ENCODE measurements at places on chromosomes 3 and 15. TPM values are rescaled to one million over a fixed set of nuclear protein-coding genes. Genes with fewer than 3 reads are reported as not detected.

Gene SPSB4
- 25.9 TPM for total RNA-seq

Gene IQCF5
- total RNA-seq = not detected

Gene MYL3
- total RNA-seq = not detected

Gene GABRB3
- total RNA-seq = 119 TPM

Gene AHSG
- total RNA-seq = not detected

Gene C3orf52
- total RNA-seq = 16.6 TPM

Gene ALDH1A2
- total RNA-seq = not detected

Gene IL17RD
- 79.6 TPM for total RNA-seq

Gene MAP2K1
- total RNA-seq = 68.5 TPM

Gene ANKRD34C
- not detected for total RNA-seq

Gene HTR3C
- not detected for total RNA-seq

Gene ASB14
- total RNA-seq = not detected

Gene ZNF80
- not detected for total RNA-seq

Gene RARB
- total RNA-seq = 0.14 TPM

Gene LRRC2
- 7.1 TPM for total RNA-seq

DNA sequence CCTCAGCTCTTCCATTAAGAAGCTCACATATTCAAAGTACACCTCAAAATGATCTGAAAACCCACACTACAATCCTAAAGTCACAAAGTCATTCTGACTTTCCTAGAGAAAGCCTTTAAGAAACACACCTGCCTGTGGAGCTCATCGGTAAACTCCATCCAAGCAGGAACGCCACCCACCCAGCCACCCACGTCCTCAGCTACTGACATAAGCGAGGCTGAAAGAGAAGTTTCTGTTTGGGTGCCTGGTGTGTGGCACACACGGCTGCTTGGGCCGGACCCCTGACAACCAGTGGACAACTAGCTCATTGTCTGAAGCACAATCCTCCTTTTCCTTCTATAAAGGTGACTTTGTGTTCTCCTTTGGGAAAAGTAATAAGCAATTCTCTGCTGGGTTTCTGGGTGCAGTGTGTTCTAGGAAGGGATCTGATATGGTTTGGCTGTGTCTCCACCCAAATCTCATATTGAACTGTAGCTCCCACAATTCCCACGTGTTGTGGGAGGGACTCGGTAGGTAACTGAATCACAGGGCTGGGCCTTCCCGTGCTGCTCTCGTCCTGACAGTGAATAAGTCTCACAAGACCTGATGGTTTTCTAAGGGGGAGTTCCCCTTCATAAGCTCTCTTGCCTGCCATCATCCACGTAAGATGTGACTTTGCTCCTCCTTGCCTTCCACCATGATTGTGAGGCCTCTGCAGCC lies 26.1 kb downstream of the FAM174B start:
- H3K4me3 ChIP-seq = no peak overlapping the region
- no peaks in the 10 kb centered on the region for H3K4me1 ChIP-seq
- no peak for DNase-seq
- no peaks in the 10 kb centered on the region for H3K36me3 ChIP-seq

DNA sequence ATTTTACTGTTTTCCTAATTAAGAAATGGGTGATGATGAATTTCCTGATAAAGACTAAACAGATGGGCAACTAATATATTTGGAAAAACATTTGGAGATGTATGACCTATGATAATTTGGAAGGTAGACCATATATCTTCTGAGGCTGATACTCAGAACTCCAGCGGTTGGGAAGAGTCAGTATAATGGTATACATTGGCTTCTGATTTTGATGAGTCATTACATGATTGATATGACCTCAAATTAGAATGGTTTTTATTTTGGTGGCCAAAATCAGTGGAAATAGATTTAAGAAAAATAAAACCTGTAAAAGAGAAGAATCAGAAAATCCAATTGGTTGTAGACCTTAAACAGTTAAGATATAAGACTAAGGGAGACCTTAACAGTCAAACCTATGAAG lies 496.4 kb upstream of the ALCAM start:
- no peak for DNase-seq
- H3K36me3 ChIP-seq = no peaks in the 10 kb centered on the region
- H3K27me3 ChIP-seq = no peaks in the 10 kb centered on the region

GRCh38 chr15:84818261-84819131 lies 1.3 kb downstream of the ALPK3 start:
- H3K4me1 ChIP-seq = peaks cover 22% of the 10 kb centered on the region
- no peaks in the 10 kb centered on the region for H3K36me3 ChIP-seq
- DNase-seq = peak; percentile 82
- peak overlapping the region; percentile 52 for H3K4me3 ChIP-seq
- H3K27ac ChIP-seq = peak overlapping the region; percentile 34

GRCh38 chr15:51390241-51390965 lies 48.9 kb downstream of the GLDN start:
- H3K36me3 ChIP-seq = no peaks in the 10 kb centered on the region
- no peak overlapping the region for H3K27ac ChIP-seq
- no peaks in the 10 kb centered on the region for H3K27me3 ChIP-seq
- H3K4me1 ChIP-seq = peaks cover 23% of the 10 kb centered on the region
- DNase-seq = no peak

DNA sequence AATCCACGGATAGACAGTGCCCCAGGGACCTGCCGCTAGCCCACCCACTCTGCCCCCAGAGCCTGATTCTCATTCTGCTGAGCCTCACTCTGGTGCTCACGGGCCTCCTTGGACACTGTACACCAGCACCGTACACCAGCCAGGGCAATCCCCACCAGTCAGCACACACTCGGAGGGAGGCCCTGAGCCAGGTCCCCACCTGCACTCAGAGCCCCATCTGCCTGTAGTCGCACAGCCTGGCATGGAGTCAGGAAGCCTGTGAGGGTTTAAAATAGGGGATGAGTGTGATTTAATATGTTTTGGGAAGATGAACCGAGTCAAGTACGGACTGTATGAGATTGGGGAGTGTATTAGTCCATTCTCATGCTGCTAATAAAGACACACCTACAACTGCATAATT lies 223.0 kb downstream of the SLCO3A1 start:
- H3K4me3 ChIP-seq = no peak overlapping the region
- no peaks in the 10 kb centered on the region for H3K36me3 ChIP-seq
- DNase-seq = no peak
- no peak overlapping the region for H3K27ac ChIP-seq
- no peaks in the 10 kb centered on the region for H3K4me1 ChIP-seq

DNA sequence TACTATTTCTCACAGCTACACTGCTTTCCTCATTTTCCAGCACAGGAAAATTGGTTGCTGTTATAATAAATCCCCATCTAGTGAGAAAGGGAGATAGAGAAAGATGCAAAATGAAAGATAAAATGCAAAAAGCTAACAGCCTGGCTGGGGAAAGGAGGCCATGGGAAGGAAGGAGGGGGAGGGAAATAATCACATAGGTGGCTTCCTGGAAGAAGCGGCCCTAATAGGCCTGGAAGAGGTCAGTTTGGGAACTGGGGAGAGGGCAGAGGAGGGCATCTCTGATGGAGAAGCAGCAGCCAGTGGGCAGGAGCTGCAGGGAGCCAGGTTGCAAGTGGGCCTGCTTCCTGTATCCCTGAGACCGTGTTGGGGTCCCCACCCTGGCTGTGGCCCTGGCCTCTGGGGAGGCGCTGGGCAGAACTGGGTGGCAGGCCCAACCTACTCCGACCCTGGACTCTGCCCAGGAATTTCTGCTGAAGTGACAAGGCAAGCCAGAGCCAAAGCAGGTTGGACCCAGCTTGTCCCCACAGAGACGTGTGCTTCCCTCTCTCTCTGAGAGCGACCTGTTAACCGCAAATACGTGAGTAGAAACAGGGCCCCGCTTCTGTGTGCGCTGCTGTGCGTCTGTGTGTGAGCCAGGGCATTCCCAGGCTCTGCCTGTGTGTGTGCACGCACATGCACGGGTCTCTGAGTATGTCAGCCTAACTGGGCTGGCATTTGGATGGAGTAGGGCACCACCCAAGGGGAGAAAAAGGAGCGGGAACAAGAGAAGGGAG lies 1.9 kb downstream of the SLC28A1 start:
- no peak for DNase-seq
- H3K27ac ChIP-seq = no peak overlapping the region
- H3K27me3 ChIP-seq = no peaks in the 10 kb centered on the region
- H3K4me3 ChIP-seq = no peak overlapping the region
- no peaks in the 10 kb centered on the region for H3K36me3 ChIP-seq
- no peaks in the 10 kb centered on the region for H3K4me1 ChIP-seq

DNA sequence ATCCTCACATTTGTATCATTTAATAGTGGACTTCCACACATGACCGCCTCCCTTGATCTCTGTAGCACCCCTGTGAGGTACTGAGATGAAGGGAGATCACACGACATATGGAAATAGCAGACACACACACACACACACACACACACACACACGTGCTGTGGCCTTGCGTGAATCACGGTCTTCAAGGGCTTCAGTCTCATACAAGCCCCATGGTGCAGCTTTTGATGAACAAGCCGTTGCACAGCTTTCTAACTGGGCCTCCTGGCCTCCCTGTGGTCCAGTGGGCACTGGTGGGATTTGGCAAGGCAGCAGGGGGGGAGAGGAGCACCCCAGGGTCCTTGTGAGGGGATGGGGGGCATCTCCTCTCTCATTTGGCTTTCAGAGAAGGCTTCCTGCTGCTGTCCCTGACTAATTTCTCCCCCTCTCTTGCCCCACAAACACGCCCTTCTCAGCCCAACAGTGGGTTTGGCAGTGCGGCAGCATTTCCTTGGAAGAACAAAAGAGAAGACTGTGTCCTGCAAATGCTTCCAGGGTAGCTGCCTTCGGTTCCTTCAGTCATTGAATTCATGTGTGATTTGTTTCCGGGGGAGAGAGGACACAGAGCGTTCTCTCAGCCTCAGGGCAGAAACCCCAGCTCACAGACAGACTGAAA lies 98.7 kb downstream of the SMAD6 start:
- no peak for DNase-seq
- no peaks in the 10 kb centered on the region for H3K36me3 ChIP-seq
- H3K27ac ChIP-seq = no peak overlapping the region
- H3K4me1 ChIP-seq = no peaks in the 10 kb centered on the region
- H3K27me3 ChIP-seq = no peaks in the 10 kb centered on the region
- H3K4me3 ChIP-seq = no peak overlapping the region

DNA sequence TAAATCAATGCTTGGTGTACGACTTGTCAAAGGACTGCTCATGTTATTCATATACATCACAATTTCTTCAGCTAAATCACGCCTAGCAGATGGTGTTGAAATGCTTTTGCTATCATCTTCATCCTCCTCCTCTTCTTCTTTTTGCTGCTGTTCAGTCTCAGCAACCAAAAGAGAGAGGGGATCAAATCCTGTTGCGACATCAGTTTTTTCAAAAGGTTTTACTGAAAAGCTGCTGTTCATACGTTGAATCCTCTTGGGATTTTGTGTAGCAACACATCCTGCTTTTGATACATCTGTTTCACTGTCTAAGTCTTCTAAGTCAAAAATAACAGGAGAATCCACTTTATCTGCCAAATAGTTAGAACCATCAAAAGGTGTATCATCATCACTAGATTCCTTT lies 69.0 kb downstream of the SLC24A1 start:
- no peaks in the 10 kb centered on the region for H3K4me1 ChIP-seq
- no peak overlapping the region for H3K4me3 ChIP-seq
- DNase-seq = no peak
- no peaks in the 10 kb centered on the region for H3K27me3 ChIP-seq
- no peaks in the 10 kb centered on the region for H3K36me3 ChIP-seq

- DNase-seq = no peak
- H3K27me3 ChIP-seq = peaks cover 21% of the 10 kb centered on the region
- peaks cover 10% of the 10 kb centered on the region for H3K4me1 ChIP-seq
- H3K36me3 ChIP-seq = no peaks in the 10 kb centered on the region
- peak overlapping the region; percentile 62 for H3K4me3 ChIP-seq
Measured at GRCh38 chr15:52178765-52179164, 12.4 kb downstream of the GNB5 start.

DNA sequence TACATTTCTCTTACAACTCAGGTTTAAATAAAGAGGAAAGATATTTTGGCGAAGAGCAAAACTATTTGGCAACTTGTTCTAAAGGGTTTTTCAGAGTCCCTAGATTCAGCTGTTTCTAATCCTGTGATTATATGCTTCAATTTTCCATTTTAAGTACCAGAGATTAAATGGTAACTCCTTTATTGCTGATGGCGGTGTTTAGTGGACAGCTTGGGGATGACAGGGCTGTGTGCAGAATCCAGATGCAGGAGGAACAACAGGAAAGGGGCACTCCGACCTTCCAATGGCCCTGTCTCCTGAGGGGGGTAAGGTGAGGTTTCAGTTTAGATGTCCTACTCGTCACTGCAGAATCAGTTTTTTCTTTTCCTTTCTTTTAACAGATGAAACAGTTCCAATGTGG lies 405.0 kb downstream of the PDCD6IP start:
- no peak for DNase-seq
- no peaks in the 10 kb centered on the region for H3K36me3 ChIP-seq
- no peak overlapping the region for H3K27ac ChIP-seq

GRCh38 chr3:17535274-17535673 lies 207.2 kb downstream of the TBC1D5 start:
- no peak for DNase-seq
- H3K4me3 ChIP-seq = no peak overlapping the region
- peaks cover 18% of the 10 kb centered on the region for H3K4me1 ChIP-seq

GRCh38 chr3:188542196-188542595 lies 388.2 kb downstream of the LPP start:
- no peaks in the 10 kb centered on the region for H3K36me3 ChIP-seq
- no peaks in the 10 kb centered on the region for H3K27me3 ChIP-seq
- H3K27ac ChIP-seq = no peak overlapping the region
- DNase-seq = no peak
- H3K4me1 ChIP-seq = no peaks in the 10 kb centered on the region

- H3K36me3 ChIP-seq = no peaks in the 10 kb centered on the region
- no peak for DNase-seq
- H3K27ac ChIP-seq = no peak overlapping the region
- H3K4me3 ChIP-seq = no peak overlapping the region
- no peaks in the 10 kb centered on the region for H3K27me3 ChIP-seq
Measured at GRCh38 chr15:37520882-37521281, 413.6 kb upstream of the TMCO5A start.

GRCh38 chr3:49781415-49782199 lies 4.7 kb downstream of the IP6K1 start:
- H3K27me3 ChIP-seq = no peaks in the 10 kb centered on the region
- peak overlapping the region; percentile 84 for H3K27ac ChIP-seq
- H3K36me3 ChIP-seq = peaks cover 21% of the 10 kb centered on the region
- H3K4me3 ChIP-seq = no peak overlapping the region

GRCh38 chr15:85037641-85038040 lies 56.0 kb downstream of the PDE8A start:
- no peak overlapping the region for H3K4me3 ChIP-seq
- no peak for DNase-seq
- H3K27ac ChIP-seq = no peak overlapping the region
- H3K27me3 ChIP-seq = no peaks in the 10 kb centered on the region

- H3K27ac ChIP-seq = no peak overlapping the region
- no peak for DNase-seq
- H3K4me1 ChIP-seq = peaks cover 4% of the 10 kb centered on the region
- no peaks in the 10 kb centered on the region for H3K36me3 ChIP-seq
- no peaks in the 10 kb centered on the region for H3K27me3 ChIP-seq
- no peak overlapping the region for H3K4me3 ChIP-seq
Measured at GRCh38 chr3:65844370-65844769, 194.3 kb downstream of the MAGI1 start.

GRCh38 chr3:104892044-104892443 lies 474.7 kb upstream of the ALCAM start:
- peaks cover 8% of the 10 kb centered on the region for H3K4me1 ChIP-seq
- H3K27me3 ChIP-seq = no peaks in the 10 kb centered on the region
- no peaks in the 10 kb centered on the region for H3K36me3 ChIP-seq
- DNase-seq = peak; percentile 20
- no peak overlapping the region for H3K27ac ChIP-seq
- H3K4me3 ChIP-seq = no peak overlapping the region

Measured in GM23338 (cell line).